Stimulated activated CD8-positive, alpha-beta memory T cell treated with anti-CD3 and anti-CD28 coated beads, Interleukin-7, amount 100 ng/mL, for 48 hours (primary cell): ENCODE measurements at places on chromosomes 7 and 10.

DNA sequence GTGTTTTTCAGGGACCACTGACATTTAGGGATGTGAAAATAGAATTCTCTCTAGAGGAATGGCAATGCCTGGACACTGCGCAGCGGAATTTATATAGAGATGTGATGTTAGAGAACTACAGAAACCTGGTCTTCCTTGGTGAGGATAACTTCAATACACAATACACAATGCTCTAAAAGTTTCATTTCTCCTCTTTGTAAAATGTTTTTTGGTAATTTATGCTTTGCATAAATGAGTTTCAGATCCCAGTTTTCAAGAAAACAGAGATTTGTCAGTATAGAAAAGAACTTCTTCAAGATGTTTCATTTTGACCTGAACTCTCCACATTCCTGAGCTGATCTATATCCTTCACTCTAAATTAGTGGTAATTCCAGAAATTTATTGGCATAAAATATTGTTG is 14.2 kb downstream of the ZNF92 start:
- no peak for DNase-seq

- no peak for DNase-seq
Observed at GRCh38 chr10:38102880-38103279, 8.7 kb downstream of the ZNF37A start.

- DNase-seq, result no peak
Observed at GRCh38 chr7:51235593-51236313, 80.9 kb downstream of the COBL start.

DNA sequence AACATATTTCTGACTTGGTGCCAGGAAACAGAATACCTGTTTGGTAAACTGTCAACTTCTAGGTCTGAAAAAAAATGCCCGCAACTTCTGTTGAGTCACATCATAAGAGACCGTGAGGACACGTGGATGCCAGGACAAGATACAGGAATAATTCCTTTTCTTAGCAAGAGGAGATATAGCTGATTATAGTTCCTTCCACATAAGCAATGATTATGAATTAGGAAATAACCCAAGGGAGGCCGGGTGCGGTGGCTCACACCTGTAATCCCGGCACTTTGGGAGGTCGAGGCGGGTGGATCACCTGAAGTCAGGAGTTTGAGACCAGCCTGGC is 75.2 kb downstream of the CDC123 start:
- DNase-seq, result no peak

DNA sequence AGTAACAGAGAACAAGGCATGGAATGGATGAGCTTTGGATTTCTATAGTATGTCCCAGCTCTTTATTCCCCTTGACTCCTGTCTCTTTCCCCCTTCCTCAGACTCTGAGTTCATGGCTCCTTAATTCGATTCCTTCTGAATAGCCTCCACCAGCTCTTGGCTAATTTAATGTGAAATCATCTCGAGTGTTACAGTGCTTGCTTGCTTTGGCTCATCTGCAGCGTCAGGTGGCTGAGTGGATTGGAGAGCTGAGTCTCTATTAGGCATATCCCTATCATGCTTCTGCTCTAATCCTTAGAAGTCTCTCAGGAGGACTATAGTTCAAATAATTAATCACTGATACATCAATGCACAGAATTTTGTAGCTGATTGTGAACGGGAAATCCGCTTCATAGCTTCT is 134.6 kb downstream of the LRRC4 start:
- DNase-seq, result no peak

DNA sequence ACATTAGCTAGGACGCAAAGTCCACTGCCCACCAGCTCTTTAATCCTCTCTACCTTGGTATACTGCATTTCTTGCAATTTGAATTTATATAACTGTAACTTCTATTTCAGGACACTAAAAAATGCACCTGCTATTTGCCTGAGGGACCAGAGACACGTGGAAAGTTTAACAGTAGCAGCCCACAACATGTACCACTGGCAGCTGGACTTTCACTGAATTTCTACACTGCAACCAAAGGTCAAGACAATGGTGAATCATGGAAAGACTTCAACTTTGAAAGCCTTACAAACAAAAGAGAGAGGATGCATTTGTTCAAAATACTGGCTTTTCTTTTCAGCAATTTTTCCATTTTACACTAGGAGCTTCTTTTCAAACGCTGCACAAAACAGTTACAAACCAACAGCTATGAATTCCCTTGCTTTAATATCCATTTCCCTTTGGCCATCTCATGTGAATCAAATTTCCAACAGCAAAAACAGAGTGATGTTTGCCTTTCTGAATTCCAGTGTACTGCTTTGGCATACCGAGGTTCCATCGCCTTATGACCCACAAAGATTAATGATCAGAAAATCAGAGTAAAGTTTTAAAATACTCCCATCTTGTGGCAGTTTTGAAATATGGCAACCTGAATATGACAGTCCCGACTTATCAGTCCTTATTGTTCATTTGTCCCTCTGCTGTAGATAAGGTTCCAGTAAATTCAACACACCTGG is 29.9 kb upstream of the HNRNPH3 start:
- no peak for DNase-seq
